ENCODE measurements at places on chromosomes 1 and 21.

GRCh38 chr1:27726173-27727044, 648 bp downstream of the FAM76A start:
- DNase-seq = peak; percentile 36

GRCh38 chr21:41600116-41600515, 92.2 kb upstream of the TMPRSS2 start:
- DNase-seq = no peak

- DNase-seq = no peak
Measured at GRCh38 chr1:48789903-48790302, 13.2 kb upstream of the BEND5 start.

DNA sequence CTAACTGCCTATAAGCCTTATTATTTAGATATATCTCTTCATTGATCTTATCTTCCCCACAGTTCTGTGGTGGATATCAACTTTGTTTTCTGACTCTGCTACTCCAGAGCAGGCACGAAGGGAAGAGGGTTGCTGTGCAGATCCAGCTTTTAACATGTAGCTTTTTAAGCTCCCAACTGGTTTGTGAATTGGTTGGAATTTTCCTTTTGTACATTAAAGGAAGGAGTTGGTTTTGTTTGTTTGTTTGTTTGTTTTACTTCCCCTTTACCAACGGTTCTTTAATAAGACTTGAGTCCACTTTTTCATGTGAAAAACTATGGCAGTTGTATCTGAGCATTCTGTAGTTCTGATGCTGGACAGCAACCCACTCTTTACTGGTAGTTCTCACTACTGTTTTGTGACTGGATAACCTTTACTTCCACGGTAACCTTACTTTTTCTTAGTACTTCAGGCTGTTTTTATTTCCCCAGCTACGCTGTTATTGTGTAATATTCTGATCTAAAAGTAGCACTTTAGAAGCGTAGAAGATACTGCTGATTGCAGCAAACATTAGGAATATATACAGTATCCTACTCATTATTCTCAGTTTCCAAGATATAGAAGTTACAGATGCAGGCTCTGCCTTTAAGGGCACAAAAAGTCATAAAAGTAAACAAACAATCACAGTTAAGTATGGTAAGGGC, 1.6 kb downstream of the GNPAT start:
- no peak for DNase-seq

DNA sequence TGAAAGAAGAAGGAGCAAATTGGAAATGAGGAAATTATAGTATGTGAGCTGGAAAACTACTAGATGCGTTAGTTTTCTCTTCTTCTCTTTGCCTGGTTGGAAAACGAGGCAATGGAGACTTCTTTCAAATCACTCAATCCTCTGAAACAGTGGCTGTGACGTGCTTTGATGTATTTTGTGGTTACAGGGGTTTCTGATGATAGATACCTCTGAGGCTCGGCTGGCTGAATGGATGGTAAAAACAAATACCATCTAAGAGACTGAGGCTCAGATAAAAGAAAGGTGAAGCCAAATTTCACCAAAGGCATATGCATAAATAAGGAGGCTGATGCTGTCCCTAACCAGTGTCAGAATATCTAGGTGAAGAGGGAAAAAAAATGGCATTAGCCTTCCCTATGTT, 15.1 kb downstream of the MAB21L3 start:
- no peak for DNase-seq

- no peak for DNase-seq
Measured at GRCh38 chr1:108041360-108042142, 76.6 kb upstream of the VAV3 start.

GRCh38 chr1:17982197-17982596, 125.4 kb upstream of the IGSF21 start:
- no peak for DNase-seq

DNA sequence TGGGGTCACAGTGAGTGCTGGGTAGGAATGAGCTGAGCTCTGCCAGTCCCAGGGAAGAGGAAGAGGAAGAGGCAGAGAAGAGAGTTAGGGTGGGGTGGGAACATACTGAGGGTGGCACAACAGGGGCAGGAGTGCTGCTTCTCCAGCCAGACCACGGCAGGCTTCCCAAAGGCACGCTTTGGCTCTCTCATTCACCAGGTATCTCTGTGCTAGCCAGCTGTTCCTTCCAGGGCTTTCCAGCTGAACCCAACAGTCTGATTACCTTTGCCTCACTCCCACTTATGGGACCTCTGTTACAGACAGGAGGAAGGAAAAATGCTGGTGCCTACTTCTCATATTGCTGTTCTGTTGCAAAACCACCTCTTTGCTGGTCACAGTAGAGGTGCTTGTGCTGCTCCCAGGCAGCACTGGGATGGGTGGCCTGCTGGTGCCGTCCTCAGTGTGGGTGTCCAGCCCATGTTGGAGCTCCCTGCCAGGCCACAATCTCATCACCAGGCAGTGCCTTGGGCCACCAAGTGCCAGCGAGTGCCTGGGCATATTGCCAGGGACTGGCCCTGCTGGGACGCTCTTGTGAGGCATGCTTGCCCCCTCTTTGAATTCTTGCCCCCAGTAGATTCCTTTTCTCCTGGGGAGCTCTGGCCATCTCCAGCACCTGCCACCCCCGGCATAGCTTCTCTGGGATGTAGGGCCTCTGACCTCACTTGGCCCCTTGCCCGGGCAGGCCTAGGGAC, 2.1 kb downstream of the ADORA1 start:
- no peak for DNase-seq

DNA sequence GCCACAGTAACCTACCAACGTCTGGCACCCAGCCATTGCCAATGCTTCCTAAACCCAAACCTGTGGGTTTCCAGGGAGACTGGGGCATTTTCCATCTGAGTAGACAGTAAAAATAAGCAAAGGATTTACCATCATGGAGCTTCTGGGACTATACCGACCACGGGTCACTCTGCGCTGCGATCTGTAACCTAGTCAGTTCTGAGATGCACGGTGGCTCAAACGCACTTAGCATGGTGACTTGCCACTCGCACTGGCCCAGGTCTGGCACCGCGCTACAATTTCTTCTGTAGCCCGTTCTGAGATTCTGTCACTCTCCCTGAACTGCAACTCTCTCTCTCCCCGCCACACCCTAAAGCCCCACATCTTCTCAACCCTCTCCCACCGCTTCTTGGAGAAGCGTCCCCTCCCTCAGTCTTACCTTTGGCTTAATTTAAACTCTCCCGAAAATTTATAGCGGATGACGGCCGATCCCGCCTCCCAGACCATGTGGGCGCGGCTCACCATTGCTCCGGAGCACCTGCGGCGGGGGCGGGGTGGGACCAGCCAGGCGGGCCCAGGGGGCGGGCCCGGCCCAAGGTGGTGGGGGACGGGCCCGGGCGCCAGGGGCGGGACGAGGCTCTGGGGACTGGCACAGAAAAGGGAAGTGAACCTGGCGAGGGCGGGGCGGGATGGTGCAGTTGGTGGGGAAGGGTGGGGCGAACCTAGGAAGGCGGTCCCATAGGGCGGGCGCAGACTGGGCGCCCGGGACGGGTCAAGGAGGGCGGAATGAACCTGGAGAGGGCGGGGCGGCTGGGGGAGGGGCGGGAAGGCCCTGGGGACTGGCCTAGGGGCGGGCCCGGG, 493 bp upstream of the MAP3K21 start:
- peak; percentile 83 for DNase-seq

GRCh38 chr1:57824535-57824934, 400.7 kb upstream of the DAB1 start:
- DNase-seq = no peak

GRCh38 chr1:7490576-7490975, 280.5 kb upstream of the VAMP3 start:
- DNase-seq = no peak

- peak; percentile 90 for DNase-seq
Measured at GRCh38 chr1:154386643-154387352, 18.3 kb upstream of the IL6R start.

DNA sequence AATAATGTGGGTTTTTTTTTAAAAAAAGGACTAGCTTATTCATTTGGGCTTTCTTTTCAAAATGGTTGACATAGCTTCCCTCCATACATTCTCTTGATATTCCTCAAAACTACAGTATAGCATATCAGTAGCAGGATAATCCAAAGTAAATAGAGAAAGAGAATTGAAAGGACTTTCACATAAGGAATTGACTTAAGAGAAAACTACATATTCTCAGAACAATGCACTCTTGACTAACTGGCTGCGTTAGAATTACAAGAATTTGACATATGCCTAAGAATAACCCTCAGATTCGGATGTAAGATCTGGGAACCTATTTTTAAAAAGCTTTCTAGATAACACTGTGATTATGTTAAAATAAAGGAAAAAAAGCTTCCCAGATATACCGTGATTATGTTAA, 3.1 kb downstream of the PRKAB2 start:
- DNase-seq = no peak

DNA sequence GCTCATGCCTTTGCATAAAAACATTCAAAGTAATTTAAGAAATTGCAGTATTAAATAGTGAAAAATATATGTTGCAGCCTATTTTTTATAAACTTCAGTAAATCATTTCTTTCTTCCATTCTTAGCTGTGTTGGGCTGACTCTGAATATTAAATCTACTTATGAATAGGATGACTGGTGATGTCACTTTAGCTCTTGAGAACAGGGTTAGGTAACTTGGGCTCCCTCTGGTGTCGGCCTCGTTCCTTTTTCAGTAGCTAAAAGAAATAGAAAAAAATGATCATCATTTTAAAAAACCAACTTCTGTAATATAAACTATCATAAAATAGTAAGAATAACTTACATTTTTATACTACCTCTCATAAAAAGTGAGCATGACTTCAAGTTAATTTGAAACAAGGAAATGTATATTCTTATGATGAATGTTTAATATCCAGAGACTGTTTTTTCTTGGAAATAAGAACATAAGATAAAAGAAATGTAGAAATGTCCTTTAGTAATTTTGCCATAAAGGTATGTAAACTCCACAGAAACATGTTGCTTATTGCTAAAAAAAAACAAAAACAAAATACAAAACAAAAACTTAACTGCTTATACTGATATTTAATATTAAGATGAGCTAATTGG, 26.8 kb upstream of the NCAM2 start:
- peak; percentile 12 for DNase-seq

- DNase-seq = no peak
Measured at GRCh38 chr1:238063454-238063853, 172.7 kb upstream of the ZP4 start.

GRCh38 chr21:30580132-30580531, 10.1 kb downstream of the KRTAP22-2 start:
- no peak for DNase-seq

DNA sequence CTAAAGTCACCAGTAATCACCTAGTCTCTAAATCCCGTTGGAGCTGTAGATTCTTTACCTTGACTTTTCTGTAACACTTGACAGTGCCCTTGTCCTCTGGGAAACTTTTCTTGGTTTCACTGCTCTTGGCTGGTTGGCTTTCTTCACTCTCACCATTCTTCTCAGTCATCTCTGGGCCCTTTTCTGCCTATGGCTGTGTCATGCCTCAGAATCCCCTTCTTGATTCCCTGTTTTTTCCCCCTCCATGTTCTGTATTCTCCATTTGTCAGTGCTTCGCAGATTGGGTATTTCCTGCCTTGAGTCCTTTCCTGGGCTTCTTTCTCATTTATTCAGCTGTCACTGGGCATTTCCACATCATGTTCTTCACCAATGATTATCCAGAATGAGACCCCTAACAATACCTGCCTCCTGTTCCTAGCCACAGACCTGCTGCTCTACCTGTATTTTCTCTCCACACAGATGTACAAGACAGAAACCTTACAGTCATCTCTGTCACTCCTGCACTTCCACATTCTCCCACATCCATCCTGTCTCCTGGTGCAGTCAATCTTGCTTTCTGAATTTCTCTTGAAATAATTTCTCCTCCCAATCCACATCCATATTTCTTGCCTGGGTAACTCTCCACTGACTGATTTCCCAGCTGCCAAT, 14.7 kb downstream of the UCK2 start:
- DNase-seq = no peak

DNA sequence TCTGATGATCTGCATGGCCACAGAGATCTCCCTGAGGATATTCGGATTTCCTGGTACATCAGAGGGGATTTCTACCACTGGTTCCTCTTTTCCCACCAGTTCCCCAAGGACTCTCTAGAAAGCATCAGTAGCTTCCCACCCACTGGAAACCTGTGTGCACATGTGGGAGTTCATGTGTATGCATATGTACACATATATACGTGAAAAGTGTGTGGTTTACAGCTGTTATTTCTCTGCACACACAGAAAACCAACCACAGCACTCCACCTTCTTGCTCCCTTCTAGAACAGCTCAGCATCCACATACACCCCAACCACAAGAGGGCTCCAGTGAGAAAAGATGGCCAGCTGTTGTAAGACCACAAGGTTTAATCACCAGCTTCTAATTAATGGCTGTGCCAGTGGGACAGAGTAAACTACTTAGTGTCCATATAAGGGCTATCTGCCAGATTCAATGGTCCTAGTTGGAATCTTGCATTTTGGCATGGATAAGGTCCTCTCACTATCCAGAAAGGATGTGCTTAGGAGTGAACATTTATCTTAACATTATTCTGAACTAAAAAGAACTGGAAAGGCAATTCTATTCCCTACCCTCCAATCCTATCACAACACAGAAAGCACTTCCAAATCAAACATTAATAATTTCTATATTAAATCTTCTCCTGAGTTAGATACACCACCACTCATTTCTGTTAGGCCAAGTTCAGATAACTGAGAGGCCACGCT, 24.1 kb downstream of the GPR3 start:
- peak; percentile 75 for DNase-seq

DNA sequence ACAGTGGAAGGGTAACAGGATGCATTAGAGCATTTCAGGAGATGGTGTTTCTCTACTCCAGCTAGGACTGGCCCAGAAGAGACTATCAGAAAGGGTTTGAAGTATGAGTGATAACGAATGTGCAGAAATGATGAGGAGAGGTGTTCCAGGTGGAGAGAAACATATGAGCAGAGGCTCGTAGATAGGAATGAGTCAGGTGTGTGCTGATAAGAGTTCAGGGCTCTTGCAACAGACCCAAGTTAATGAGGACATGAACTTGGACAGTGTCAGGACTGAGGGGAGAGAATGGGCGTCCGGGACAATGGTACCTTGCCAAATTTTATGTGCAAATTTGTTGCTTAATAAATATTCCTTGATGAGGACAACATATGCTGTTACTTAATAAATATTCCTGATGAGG, 183.9 kb upstream of the NFIA start:
- no peak for DNase-seq

- DNase-seq = no peak
Measured at GRCh38 chr21:28727809-28728208, 264.9 kb downstream of the LTN1 start.

GRCh38 chr1:220043646-220044045, 2.7 kb downstream of the EPRS1 start:
- no peak for DNase-seq
